ENCODE measurements at places on chromosomes 11 and 22.

DNA sequence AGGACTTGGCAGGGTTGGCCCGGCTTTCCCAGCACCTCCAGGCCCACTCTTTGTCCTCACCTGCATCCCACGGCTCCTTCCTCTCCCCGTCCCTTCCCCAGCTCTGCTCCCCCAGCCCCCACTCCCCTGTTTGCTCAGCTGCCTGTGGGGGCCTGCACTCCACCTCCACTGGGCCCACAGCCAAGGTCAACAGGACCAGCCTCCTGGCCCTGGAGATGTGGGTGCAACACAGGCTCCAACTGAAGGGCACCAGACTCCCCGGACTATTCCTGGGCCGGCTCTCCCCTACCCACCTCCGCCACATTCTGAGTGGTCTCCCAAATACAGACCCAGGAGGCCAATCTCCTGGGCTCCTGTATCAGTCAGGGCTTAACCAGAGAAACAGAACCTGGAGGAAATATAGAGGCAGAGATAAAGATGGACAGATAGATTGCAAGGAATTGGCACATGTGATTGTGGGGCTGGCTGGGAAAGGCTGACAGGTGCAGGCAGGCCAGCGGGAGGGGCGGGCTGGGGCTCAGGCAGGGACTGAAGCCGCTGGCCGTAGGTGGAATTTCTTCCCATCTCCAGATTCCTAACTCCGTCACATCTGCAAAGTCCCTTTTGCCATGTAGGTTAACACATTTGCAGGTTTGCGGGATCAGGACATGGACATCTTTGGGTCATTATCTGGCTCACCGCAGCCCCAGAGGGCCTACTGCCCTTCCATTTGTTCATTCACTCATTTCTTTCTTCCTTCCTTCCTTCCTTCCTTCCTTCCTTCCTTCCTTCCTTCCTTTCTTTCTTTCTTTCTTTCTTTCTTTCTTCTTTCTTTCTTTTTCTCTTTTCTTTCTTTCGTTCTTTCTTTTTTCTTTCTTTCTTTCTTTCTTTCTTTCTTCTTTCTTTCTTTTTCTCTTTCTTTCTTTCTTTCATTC lies 45.8 kb upstream of the MYH9 start:
- peak; percentile 15 for DNase-seq

GRCh38 chr11:44607319-44607962 lies 42.0 kb downstream of the CD82 start:
- DNase-seq: peak; percentile 35

DNA sequence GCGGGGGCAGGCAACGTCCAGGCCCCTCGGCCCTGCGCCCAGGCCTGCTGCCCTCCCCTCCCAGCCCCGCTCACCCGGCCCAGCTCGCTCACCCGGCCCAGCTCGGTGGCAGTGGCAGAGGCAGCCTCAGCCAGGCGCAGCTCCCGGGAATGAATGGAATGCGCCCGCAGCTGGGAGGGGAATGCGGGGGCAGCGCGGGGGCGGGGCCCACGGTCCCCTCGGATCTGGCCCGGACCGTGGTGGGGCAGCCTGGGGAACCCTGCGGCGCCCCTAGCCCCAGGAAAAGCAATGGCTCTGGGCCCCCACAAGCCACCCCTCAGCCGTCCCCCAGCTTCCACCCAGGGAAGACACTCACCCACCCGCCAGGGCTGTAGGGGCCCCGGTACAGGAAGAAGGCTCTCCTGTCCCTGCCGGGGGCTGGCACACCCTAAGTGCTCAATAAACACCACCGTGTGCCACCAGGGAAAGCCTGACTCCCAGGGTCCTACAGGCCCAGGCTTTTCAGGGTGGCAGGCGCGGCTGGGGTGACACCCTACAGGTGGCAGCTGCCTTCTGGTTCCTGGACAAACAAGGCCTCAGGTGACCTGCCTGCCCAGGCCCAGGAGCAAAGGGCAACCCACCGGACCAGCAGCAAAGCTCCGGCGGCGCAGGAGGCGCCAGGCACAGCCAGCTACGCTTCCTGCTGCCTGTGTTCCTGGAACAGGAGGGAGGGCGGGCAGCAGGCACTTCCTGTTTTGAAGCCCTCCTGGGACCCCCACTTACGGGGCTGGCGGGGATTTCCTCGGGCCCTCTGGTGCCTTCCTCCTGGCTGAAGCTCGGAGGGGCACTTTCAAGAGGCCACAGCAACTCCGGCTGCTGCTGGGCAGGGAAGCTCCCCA lies 13.8 kb downstream of the PLXNB2 start:
- peak; percentile 69 for DNase-seq

GRCh38 chr11:46890665-46891064 lies 27.7 kb downstream of the LRP4 start:
- peak; percentile 37 for DNase-seq

GRCh38 chr11:118605116-118605867 lies 2.1 kb upstream of the PHLDB1 start:
- no peak for DNase-seq

DNA sequence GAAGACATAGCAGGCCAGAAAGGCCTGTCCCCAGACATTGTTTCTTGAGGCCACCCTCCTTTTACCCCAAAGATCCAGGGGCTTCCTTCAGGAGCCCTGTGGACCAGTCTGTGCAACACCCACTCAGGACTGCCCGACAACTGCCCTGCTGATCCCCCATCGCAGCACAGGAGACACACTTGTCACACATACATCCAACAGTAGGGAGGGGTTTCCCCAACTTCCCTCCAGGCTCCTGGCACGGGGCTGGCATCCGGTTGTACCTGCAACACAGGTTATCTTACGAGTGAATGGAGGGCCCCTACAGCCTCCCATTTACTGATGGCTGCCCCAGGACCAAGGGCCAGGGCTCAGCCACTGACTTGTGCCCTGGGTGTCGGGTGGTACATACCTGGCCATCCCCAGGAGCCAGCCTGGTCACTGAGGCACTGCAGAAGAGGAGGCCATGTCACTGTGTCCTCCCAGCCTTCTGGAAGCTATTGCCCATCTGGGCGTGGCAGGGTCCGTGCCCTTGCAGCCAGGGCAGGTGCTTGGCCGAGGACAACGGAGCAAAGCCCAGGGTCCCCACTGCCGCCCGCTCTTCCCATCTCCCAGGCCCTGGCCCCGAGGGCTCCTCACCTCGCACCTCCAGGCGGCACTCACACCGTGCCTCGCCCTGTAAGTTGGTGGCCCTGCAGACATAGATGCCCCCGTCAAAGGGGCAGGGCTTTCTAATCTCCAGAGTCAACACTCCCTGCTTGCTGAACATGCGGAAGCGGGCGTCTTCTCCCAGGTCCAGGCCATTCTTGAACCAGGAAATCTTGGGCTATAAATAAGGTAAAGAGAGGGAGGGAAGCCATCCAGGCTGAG lies 20.8 kb downstream of the MYBPC3 start:
- peak; percentile 23 for DNase-seq

GRCh38 chr11:34775417-34775888 lies 140.7 kb downstream of the APIP start:
- DNase-seq: no peak

- DNase-seq: no peak
Observed at GRCh38 chr22:32052936-32053791, 10.1 kb downstream of the SLC5A1 start.

GRCh38 chr11:9953994-9954626 lies 290.2 kb downstream of the SWAP70 start:
- DNase-seq: no peak

DNA sequence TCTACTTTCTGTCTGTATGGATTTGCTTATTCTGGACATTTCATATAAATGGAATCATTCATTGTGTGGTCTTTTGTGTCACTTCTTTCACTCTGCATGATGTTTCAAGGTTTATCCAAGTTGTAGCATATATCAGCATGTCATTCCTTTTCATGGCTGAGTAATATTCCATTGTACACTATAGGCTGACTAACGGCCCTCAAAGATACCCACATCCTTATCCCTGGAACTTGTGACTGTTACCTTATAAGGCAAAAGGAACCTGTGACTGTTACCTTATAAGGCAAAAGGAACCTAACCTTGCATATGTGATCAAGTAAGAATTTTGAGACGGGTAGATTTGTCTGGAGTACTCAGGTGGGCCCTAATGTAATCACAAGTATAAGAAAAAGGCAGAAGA lies 111.8 kb downstream of the CSNK2A3 start:
- DNase-seq: no peak

DNA sequence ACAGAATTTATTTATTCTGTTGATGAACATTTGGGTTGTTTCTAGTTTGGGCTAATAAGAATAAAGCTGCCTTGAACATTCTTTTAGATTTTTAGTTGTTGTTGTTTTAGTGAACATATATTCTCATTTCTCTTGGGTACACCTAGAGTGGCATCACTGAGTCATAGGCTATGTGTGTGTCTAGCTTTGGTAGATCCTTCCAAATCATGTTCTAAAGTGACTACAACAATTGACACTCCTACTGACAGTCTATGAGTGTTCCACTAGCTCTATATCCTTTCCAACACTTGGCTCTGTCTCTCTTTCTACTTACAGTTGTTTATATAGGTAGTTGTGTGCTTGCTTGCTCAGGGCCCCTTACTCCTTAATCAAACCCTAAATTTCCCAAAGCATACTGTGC lies 346.0 kb upstream of the NCAM1 start:
- peak; percentile 39 for DNase-seq

- DNase-seq: peak; percentile 79
Observed at GRCh38 chr11:34680206-34680605, 59.3 kb downstream of the EHF start.

DNA sequence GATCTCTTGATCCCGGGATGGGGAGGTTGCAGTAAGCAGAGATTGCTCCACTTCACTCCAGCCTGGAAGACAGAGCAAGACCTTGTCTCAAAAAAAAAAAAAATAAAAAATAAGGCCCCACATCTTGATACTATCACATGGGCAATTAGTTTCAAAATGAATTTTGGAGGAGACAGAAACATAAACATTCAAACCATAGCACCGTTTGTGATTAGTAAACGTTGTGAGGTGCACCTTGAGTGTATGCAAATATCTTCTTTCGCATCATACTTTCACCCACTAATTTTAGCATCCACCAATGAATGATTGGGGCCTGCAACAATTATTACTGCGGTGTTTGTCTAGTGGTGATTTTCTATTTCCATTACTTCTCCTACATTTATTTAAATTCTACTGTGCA lies 11.0 kb upstream of the SPDYC start:
- DNase-seq: no peak

DNA sequence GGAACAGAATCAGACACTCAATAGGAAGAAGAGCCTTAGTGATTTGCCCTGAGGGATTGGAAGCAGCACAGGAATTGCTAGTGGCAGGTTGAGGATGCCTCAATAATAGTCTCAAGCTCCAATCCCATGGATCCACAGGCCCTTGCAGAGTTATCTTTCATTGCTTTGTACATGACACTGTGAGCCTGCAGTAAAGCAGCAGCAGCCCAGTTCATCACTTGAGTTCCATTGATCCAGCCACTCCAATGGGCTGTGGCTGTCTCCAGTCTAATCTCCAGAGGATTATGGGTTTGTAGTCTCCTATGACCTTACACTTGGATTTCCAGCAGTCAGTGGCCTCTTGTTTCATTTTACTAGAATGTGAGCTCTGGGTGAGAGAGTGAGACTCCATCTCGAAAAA lies 45.4 kb downstream of the AAMDC start:
- no peak for DNase-seq

- peak; percentile 91 for DNase-seq
Observed at GRCh38 chr11:31254415-31254814, 115.1 kb downstream of the DCDC1 start.

GRCh38 chr11:30479899-30480298 lies 106.3 kb downstream of the MPPED2 start:
- no peak for DNase-seq

- DNase-seq: no peak
Observed at GRCh38 chr11:46672381-46672839, 28.0 kb downstream of the ARHGAP1 start.

DNA sequence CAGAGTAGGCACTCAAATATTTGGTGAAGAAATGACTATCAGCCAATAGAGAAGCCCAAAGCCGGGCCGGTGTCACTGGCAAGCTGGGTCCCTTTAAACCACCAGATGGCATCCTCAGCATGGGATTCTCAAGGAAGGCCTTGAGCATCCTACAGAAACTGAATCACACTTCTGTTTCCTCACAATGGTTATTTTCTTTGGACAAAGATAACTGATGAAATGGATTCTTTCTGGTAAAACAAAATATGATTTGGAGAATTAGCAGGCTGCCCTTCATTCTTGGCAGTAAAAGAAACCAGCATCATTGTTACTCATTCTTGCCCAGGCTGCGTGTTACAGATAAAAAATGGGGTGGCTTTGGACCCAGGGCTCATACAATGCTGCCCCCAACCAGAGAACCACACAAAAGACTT lies 30.3 kb upstream of the ASPHD2 start:
- peak; percentile 83 for DNase-seq

DNA sequence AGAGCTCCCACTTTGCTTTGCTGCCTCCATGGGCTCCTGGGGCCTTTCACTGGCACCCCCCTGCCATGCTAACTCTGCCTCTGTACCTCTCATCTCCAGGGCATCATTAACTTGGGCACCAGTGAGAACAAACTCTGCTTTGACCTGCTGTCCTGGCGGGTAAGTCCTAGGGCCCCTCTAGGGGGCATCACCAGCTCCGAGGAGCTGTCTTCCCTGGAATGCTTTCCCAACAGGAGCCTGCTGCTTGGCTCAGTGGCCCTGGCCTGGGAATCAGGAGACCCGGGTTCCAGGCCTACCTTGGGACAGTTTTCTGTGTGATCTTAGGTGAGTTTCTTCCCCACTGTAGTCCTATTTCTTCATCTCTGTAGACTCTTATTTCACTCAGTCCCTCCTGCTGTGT lies 5.1 kb downstream of the ACCS start:
- no peak for DNase-seq

GRCh38 chr11:72009156-72009555 lies 10.4 kb downstream of the IL18BP start:
- DNase-seq: no peak

DNA sequence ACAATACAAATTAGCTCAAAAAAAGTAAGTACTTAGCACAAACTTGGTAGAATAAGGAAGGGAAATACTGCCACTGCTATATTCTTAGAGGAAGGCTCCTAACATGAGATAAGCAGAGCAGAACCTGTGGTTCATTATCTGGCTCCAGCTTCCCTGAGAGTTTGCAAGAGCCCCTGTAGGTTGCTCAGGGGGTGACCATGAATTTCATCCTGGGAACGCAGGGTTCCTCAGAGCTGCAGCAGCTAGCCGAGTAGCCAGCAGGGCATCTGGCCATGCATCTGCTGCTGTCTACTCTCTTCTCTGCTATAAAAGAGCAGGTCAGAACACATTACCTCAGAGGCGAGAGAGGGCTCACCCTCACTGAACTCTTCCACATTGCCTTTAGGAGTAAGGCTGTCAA lies 67.3 kb downstream of the TRPC6 start:
- DNase-seq: no peak

GRCh38 chr22:19700790-19701419 lies 13.4 kb upstream of the SEPTIN5 start:
- no peak for DNase-seq

GRCh38 chr11:74777038-74777437 lies 28.4 kb downstream of the RNF169 start:
- DNase-seq: no peak

DNA sequence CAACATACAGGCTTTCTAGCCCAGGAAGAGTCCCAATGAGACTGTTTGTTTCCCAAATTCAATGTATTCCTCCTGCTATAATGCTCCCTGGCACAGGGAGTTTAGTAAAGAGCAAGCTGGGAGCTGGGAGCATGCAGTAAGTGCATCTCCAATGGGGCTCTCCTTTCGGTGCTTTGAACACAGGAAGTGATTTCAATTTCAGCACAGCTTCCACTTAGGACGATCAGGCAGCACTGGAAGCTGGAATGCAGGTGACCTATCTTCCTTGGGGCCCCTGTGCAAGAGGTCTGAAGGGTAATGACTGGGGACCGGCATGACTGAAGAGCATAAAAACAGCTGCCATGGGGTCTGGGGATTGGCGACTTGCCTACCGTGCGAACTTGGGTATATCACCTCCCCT lies 76.0 kb downstream of the LARGE1 start:
- DNase-seq: no peak

Data from epithelial cell of esophagus (primary cell).